Right lung (tissue), 10 donors: ENCODE measurements at places on chromosomes 12 and 14.

DNA sequence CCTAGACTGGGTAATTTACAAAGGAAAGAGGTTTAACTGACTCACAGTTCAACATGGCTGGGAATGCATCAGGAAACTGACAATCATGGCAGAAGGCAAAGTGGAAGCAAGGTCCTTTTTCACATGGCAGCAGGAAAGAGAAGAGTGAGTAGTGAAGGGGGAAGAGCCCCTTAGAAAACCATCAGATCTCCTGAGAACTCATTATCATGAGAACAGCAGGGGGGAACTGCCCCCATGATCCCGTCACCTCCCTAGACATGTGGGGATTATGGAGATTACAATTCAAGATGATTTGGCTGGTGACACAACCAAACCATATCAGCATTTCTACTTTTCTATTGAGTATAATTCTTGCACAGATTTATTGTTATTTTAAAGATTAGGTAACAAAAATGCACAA lies 822.1 kb upstream of the FLRT2 start:
- no peak for DNase-seq

- DNase-seq: no peak
These were observed 19.5 kb downstream of the CCDC91 start for GRCh38 chr12:28209782-28210181.

DNA sequence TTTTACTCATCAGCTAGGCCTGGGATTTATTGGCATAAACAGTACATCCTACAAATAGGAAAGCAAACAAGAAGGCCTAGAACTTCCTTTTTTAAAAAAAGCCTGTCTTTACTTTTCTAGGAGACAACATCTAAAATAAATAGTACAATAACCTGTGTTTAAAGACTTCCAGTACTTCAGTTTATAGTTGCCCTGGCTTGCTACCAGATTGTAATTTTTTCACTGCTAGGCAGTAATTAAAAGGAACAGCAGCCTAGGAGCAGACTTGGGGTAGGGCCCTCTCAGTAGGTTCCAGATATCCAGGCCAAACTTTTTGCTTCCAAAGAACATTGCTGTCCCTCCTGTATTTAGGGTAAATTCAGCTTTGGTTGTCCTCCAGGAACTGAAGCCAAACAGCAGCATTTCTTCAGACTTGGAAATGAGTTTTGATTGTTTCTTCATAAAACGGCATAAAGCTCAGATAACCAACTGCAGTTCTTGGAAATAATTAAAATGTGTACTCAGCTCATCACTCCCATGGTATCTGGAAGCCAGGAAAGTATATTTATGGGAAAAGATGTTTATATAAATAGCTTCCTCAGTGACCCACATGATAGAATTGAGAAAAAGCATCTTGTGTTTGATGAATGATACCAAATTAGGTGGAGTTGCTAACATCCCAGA lies 61.7 kb downstream of the PPP1R36 start:
- DNase-seq: peak; percentile 73

DNA sequence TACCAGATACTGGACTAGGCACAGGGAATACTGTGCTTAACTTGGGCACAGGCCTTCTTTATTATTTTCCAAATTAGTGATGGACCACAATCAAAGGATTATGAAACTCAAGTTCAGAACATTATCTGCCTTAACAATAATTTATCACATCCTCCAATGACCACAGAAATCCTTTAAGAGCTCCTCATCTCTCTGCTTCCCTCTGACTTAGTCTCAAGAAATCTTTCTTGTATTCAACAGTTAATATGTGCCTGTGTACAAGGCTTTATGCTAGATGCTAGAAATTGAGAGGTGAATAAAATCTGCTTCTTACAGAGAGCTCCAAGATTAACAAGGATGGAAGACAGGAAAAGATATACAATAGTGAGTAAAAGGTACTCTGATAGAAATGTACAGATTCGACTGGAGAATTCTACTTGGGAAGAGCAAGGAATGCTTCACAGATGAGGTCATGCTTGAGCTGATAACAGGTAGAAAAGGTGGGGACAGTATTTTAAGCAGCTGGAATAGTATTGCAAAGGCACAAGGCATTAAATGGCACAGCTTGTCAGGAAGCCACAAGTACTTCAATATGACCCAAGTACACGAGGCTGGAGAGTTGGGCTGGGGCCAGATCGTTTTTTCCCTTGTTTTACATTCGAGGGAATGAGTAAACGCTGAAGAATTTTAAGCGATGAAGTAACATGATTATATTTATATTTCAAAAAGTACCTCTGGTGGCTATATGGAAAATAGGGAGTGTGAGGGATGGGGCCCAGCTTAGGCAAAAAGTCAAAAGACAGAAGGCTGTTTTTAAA lies 55.1 kb upstream of the ARID2 start:
- DNase-seq: peak; percentile 60

DNA sequence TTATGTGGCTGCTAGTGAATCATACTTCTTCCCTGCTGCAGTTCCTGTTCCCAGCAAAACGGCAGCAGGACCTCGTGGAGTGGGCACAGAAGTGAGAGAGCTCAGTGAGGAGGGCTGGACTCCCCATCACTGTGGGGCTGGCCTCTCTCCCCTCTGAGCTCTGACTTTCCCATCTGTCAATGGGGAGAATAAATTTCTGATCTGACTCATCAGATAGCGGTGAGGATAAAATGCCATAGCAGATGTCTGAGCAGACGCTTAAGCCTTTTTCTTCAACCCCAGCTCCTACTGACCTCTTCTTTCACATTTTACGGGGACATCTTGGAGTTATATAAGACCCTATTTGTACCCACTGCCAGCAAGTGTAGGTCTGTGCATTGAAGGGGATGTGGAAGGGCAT lies 116.6 kb downstream of the CRACR2A start:
- no peak for DNase-seq
